ENCODE measurements at places on chromosomes 6 and 20.

- peak; percentile 56 for DNase-seq
These were observed 804 bp downstream of the ELOVL5 start for GRCh38 chr6:53347921-53348370.

- no peak for DNase-seq
These were observed 20.7 kb downstream of the NOL4L start for GRCh38 chr20:32564440-32564839.

DNA sequence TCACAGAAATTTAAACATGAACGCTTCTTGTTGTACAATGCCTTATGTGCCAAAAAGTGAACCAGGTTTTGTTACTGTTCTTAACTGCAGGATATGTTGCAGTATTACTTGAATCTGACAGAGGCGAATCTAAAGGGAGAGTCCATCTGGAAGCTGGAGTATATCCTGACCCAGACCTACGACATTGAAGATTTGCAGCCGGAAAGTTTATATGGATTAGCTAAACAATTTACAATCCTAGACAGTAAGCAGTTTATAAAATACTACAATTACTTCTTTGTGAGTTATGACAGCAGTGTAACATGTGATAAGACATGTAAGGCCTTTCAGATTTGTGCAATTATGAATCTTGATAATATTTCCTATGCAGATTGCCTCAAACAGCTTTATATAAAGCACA lies 19.9 kb downstream of the SMPDL3A start:
- DNase-seq: no peak

DNA sequence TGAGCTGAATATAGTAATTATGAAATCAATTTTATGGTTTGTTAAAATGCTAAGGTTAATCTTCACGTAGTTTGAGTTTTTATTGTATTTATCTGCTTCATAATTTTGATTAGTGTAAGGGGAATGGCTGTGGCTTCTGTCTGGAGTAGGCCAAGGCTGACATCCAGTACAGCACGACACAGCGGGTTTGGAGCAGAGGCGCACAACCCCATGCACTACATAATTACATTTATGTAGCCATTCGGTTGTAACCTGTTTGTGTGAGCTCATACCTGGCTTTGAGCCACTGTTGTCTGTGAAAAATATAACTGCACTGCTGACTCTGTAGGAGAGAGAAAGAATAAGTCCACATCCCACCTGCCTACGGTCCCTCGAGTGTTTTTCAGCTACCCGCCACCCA lies 615.5 kb downstream of the EYS start:
- no peak for DNase-seq

DNA sequence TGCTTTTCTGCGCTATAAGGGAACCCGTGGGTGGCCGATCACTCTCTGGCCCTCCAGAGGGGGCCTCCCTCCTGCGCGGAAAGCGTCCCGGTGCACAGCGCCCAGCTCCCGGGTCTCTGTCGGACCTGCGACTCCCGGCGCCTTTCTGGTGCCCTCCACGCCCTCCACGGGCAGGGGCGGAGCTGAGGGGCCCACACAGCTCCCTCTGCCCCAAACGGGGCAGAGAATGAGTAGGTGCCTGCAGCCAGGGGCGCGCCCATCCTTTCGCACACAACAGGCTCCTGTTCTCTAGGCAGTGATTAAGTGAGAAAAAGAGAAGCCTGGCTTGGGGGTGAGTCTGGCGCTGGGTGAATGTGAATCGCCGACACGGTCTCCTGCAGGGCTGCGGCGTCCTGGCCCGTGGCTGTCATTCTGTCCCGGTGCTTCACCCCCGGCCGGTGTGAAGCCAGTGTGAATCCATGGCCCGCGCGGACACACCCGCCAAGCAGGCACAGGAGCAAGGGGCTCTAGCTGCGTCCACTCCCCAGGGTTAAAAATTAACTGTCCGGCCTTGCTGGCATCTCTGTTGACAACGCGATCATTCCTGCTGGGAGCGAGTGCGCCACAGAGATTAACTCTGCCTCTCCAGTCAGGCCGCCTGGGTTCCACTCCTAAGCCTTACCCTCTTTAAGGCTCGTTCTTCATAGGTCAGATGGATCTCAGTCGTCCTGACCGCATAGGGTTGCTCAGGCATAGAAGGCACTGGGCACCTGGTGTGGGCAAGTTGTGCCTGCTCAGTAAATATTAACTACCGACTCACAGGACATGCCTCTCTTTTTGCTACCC lies 88.8 kb downstream of the PCSK2 start:
- no peak for DNase-seq

GRCh38 chr20:5357946-5358345 lies 41.2 kb upstream of the PROKR2 start:
- DNase-seq: no peak

DNA sequence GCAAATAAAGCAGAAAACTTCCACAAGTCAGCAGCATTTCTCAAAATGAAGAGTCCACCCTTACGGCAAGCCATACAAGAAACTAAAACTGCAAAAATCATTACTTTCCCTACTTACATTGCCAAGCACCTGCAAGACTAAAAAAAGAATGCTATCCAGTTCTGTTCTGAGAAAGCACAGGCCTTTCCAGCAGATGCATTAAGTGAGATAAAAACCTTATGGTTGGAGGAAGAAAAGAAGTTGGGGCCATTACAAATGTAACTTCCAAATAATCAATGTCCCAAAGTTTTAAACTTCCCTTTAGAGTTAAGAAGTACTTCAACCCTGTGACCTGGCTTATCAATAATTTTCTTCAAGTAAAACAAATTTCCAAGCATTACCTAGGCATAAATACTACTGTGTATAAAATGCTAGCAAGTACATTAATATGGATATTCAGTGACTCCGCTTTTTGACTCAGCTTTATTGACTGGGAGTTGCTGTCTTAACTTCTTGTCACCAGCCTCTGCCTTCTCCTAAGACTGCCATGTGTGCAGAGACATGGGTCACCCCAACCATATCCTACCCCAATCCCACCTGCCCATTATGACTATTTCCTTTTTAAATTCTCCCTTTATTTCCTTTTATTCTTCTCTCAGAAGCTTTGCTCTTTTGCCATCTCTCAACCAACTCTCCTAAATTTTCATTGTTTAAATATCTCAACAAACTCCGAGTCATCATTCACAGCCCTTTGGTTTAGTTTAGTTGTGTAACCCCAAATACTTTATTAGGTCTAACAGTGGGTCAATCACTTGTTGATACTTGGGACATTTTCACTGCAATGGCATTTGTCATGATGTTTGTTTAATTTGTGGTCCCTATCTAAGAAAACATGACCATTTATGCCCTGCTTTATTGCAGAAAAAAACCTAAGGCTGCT lies 49.7 kb downstream of the SLC22A23 start:
- DNase-seq: no peak

DNA sequence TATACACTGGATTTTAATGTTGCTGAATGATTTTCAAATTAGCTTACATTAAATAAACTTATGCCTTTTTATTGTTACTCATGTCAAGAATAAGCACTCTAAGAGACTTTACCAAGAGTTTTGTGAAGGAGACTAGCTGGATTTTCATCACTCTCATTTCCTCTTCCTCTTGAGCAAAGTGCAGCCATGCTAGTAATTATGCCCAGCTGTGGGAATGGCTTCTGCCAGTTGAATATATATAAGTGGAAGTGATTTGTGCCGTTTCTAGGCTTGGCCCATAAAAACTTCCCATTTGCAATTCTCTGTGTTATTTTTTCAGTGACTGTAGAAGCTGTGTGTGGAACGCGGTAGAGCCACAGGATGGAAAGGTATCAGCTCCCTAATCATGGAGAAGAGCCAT lies 255.8 kb downstream of the HDGFL1 start:
- DNase-seq: no peak

DNA sequence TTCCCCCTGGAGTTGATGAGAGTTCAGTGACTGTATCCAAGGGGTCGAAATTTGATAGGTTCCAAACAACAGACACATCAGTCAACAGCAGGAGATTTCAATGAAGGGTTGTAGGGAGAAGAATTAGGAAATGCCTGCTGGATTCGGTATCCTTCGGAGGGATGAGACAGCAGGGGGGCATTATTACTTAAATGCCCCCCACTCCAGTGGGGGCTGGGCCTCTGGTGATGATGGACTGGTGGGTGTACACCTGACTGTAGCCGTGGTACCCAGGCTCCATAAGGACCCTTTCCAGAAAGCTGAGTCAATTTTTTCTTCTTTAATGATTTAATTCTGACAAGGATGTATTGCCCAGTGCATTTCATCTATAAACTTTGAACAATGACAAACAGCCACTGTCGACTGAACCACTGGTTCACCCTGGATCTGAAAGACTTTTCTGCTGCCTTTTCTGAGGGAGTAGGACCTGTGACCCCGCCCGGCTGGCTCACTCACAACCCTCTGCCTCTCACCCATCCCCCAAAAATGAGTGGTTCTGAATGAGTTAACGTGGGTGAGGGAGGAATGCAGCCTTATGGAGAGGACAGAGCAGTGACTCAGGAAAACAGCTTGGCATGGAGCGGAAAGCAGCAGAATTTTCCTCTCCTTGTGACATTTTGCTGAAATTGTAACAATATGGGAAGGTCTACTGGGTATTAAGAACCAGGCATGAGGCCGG lies 41.0 kb downstream of the ZMYND8 start:
- DNase-seq: no peak

DNA sequence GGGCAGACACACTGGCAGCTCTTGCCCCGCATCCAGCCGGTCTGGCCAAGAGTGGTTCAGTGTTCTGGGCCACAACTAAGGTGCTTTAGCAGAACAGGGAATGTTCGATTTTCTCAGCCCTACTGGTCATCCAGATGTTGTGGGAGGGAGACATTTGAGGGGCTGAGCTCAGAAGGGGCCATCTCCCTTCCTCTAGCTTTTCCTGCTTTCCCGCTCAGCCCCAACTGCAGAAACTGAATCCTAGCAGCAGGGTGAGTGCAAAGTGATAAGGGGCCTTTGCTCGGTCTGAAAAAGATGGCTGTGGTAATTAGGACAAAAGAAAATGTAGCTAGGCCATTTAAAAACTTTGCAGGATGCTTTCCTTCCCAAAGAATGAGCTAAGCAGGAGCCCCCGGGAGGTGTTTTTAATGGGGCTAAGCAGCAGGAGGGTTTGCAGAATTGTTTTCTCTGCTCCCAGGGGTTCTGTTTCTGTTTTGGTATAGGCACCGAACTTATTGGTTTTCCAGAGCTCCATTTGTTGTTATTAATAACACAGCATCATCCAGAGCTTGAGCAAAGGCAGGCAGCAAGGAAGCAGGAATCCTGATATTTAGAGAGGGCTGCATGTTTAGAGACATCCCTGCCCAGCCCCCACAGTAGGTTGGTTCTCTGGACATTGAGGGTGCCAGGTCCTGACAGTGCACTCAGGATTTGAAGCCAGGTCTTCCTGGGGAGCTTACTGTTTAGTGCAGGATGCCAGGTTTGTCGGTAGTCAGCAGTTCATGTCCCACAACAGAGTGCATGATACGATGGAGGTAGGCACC lies 210.9 kb downstream of the SLC24A3 start:
- no peak for DNase-seq

GRCh38 chr6:137793805-137794515 lies 73.1 kb upstream of the TNFAIP3 start:
- DNase-seq: no peak

DNA sequence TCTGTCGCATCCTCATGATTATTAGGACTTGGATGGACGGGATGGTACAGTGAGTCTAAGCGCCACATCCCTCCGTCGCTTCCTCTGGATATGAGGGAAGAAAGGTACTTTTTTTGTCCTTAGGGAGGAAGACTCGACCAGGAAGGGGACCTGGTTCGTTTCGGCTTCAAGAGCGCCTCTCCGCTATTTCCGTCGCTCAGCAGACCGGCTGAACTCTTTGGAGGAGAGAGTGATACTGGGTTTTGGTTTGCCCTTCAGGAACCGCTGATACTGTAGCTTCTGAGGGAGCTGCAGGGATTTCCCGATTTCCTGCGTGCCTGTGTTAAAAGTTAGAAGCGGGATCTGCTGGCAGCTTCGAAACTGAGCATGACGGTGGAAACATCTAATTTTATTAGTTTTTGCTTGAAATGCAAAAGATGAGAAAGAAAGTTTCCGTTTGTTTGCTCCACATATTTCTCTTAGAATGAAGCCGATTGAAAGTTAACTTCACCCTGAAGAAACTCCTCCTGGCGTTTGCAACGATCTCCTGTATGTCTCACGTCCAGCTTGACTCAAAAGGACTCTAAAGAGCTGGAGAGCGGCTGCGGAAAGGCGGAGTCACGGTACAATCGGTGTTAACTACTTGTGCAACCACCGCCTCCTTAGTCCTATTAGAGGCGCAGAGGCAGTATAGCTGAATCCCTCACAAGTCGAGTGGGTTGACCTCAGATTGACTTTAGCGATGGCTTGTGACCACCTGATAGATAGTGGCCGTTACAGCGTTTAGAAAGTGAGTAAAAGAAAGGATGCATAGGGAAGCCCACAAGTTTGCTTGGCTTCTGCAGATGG lies 129.4 kb downstream of the TRIM27 start:
- DNase-seq: peak; percentile 21

- DNase-seq: no peak
These were observed 69.1 kb downstream of the RNF217 start for GRCh38 chr6:125031385-125031784.

GRCh38 chr6:137230547-137230946 lies 11.4 kb upstream of the IFNGR1 start:
- DNase-seq: no peak

- DNase-seq: no peak
These were observed 10.1 kb downstream of the CRYBG1 start for GRCh38 chr6:106370639-106371038.

DNA sequence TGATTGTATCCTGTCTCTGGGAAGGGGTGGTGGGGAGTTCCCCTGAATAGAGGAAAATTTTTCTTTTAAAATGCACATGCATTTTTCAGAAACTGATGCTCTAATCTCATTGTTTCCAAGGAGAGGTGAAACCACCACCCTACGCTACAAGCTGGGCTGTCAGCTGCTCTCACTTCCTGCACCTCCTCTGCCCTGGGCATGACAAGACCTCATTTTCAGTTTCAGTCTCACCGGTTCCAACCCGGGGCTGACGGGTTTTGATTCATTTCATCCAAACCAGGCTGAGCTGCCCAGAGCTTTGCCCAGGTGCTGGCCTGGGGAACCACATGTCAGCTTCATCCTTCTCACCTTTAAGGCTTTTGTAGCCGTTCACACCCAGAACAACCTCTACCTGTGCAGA lies 99.7 kb downstream of the EYA2 start:
- peak; percentile 81 for DNase-seq

DNA sequence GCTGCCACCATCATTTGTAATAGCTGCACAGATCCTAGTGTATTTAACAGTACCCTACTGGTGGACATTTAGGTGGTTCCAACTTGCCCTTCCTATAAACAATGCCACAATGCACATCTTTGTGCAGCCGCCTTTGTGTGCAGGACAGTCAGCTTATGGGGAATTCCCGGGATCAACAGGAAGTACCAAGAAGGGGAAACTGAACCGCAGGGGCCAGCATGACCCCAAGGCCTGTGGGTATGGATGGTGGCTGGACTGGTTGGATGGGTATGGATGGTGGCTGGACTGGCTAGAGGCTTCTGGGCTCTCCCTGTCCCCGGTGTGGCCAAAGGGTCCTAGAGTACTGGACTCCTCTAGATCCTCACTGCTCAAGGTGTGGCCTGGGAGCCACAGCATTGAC lies 46.7 kb downstream of the CEBPB start:
- no peak for DNase-seq

DNA sequence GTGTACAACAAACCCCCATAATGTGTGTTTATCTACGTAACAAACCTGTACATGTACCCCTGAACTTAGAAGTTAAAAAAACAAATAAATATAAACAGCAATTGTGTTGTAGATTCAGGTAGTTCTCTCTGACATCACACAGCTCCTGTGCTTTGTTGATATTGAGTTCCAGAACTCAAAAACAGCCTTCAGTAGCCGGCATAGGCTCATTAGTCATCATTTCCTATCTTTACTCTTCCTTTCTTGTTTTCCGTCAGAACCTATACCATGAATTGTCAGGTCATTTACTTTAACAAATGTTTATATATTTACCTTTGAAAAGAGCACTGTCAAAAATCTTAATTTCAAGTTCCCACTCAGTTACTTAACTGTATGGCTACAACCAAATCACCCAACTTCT lies 88.8 kb downstream of the ADTRP start:
- no peak for DNase-seq

Measured in stimulated activated CD4-positive, alpha-beta T cell treated with anti-CD3 and anti-CD28 coated beads, Interleukin-1b, Interleukin-23, amount 100 ng/mL, for 48 hours (primary cell).